ENCODE measurements at places on chromosomes 2 and 18.
A peak's percentile ranks its signal among the peaks of the same experiment; 100 is the strongest.

- DNase-seq, result no peak
Measured at GRCh38 chr2:100039291-100039980, 103.0 kb downstream of the AFF3 start.

GRCh38 chr18:10965119-10965518 is 184.2 kb downstream of the PIEZO2 start:
- no peak for DNase-seq

- no peak for DNase-seq
Measured at GRCh38 chr2:122532072-122532344, 776.6 kb downstream of the TSN start.

DNA sequence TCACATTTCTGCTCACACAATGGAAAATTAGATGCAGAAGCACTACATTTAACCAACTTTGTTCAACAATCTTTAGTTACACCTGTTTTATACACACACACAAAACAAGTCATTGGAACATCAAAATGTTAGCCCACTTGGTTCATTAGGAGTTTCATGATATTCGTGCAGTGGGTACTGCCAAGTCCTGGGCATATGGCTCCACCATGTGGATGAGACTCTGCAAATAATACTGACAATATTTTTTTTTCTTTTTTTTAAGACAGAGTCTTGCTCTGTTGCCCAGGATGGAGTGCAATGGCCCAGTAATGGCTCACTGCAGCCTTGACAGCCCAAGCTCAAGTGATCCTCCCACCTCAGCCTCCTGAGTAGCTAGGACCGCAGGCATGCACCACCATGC is 34.5 kb upstream of the GRB14 start:
- DNase-seq, result no peak

GRCh38 chr2:60886991-60887390 is 5.6 kb downstream of the REL start:
- no peak for DNase-seq

DNA sequence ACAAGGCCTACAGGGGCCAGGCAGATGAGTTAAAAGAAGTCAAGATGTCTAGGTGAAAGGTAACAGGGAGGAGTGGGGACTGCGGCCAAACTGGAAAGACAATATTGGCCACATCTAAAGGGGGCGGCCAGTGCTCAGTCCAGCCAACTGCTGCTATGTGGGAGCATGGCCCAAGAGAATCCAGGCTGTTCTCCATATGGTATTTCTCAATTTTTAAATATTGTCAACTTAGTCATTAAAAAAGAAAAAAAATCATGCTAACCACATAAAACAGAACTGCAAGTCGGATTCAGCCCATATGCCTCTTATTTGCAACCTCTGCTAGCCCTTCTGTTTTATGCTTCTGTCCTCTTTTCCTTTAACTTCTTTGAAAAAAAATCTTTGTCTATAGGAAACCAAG is 14.8 kb downstream of the TRABD2A start:
- no peak for DNase-seq

DNA sequence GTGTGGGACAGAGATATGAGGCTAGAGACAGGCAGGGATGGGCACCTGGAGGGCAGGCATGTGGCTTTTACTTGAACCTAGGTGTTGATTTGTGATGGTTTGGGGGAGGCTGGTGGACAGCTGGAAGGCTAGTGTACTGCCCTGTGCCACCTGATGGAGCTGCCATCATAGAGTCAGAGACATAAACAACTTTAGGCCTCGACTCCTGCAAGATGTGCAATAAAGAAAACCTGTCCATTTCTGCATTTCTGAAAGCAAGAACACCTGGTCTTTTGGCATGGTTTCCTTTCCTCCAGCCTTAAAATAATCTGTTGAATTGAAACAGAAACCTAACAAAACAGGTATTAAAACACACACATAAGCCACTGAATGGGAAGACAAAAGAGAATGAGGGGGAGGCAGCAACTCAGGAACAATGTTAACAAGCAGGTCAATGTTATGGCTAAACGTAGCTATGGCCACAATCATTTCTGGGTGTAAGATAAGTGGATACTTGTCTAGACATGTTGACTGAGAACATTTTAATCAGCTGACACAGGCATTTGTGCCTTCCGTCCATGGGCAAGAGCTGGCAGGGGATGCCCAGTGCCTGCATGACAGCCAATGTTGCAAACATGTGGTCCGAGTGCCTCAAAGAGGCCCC is 87.8 kb downstream of the KCTD1 start:
- DNase-seq, result no peak

GRCh38 chr2:96146153-96146880 is 1.1 kb upstream of the DUSP2 start:
- DNase-seq, result peak; percentile 89

GRCh38 chr18:22494771-22495170 is 77.1 kb upstream of the CTAGE1 start:
- DNase-seq, result no peak

GRCh38 chr2:236264256-236264655 is at the start of gene ASB18:
ASB18 (minus strand) TSS chr2:236264406; CDS start chr2:236264345, 61 bp downstream.
- DNase-seq, result no peak

- no peak for DNase-seq
Measured at GRCh38 chr18:33372442-33372841, 68.1 kb downstream of the CCDC178 start.

DNA sequence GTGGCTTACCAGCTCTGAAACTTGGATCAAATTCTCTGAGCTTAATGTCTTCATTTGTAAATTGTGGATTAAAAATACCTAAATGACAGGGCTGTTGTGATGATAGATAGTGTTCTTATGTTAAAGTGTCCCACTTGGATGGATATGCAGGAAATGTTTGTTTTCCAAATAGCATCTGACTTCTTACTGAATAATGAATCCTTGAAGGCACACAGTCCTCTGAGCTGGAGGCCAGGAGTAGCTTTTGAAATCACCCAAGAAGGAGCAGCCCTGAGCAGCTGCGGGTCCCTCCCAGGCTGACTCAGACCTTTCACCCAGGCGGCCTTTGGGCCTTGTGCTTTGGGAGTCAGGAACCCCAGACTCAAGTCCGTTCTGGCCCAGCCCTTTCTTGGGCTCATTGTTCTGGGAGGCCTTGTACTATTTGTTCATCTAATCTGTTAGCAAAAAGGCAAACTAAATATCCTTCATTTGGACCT is 173.0 kb upstream of the GATA6 start:
- DNase-seq, result no peak

- no peak for DNase-seq
Measured at GRCh38 chr2:201882353-201883090, 76.2 kb downstream of the CDK15 start.

DNA sequence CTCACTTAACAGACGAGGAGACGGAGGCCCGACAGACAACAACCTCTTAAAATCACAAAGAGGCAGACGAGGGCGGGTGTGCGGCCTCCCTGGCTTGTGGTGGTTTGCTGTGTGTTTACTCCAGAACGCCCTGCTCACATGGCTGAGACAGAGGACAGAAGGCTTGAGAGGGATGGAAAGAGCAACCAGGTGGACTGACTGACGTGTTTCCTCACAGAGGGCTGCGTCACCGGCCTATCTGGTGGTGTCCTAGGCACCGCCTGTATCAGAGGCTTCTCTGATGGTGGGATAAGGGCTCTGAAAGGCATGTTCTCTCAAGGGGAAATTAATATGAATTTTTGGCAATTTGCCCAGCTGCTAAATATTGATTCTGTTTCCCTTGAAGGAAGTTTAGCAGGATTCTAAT is 47.0 kb upstream of the RALBP1 start:
- DNase-seq, result no peak

- no peak for DNase-seq
Measured at GRCh38 chr2:215635788-215636139, 199.9 kb upstream of the FN1 start.

DNA sequence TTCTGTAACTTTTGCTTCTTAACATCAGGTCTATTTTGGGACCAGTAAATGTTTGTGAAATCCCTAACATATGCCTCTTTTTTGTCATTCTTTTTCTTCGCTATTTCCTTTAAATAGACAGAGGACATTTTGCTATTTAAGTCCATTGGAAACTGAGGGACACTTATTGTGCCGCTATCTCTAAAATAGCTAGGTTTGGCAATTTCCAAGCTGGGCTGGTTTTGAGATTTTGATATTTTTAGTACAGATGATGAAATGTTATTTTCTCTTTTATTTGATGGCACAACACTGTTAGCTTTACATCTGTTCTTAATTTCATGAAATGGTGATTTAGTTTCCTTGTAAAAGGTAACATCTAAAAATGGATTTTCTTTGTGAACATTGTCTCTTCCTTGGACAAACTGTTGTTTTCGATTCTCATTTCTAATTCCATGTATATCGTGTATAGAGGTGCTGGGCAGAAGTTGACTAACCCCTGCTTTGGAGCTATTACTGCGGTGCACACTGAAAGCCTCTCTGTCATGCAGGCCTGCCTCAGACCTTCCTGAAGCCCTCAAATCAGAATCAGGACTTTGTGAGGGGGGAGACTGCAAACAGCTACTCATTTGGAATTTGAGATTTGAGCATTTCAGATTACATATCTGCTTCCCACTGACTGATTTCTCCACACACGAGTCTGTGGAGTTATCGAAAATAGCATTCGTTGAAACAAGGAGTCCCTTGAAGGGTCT is 594 bp downstream of the RAD51AP2 start:
- no peak for DNase-seq

DNA sequence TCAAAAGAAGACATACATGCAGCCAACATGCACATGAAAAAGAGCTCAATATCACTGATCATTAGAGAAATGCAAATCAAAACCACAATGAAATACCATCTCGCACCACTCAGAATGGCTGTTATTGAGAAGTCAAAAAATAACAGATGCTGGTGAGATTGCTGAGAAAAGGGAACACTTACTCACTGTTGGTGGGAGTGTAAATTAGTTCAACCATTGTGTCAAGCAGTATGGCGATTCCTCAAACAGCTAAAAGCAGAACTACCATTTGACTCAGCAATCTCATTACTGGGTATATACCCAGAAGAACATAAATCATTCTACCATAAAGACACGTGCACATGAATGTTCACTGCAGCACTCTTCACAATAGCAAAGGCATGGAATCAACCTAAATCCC is 95.5 kb upstream of the XIRP2 start:
- no peak for DNase-seq

DNA sequence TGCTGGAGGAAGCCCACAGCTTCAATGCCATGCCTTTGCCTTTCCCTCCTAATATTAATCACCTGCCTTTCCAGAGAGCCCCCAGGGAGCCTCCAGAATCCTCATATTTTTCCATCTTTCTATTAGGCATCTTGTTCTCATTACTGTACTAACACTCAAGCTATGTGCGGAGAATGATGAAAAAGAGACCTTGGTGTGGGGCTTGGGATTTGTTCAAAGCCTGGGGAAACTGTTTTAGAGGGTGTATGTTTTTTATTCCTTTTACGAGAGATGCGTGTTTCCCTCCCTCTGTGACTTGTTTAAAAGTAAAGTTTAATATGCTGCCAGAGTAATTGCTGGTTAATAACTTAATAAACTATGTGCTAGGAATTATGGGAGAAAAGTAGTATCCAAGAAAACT is 102.4 kb upstream of the ZFP36L2 start:
- no peak for DNase-seq

Measured in effector memory CD4-positive, alpha-beta T cell (primary cell).